Liver (tissue), 10 donors: ENCODE measurements at places on chromosomes 2 and 18.

DNA sequence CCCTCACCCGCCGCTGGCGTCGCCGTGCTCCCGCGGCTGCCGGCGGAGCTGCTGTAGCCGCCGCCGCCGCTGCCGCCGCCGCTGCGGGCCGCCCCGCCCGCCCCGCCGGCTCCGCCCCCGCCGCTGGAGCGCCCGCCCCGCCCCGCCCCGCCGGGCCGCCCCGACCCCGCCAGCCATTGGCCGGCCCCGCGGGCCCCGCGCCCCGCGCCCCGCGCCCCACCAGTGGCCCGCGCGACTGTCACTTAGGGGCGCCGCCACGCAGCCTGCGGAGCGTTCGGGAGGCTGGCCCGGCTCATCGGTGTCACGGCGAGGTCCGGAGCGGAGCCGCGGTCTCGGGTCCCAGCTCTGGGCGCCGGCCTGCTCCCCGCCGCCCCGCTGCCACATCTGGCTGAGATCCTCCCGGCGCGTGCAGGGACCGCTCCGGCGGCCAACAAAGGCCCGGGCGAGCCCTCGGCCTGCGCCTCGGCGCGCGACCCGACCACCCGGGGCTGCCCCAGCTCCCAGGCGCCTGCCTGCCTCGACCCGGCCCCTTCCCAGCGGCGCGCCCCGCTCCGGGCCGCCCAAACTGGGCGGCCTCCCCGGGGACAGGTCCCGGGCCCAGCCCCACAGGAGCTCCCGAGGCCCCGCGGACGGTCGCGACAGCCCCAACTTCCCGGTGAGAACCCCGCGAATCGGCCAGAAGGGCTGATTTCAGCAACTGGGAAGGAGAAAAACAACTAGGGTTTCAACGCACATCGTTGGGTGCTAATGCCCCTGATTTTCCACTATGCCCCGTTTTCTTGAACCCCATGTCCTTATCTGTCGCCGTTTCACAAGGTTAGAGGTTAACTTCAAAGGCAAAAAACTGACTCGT is at the start of gene MGAT4A:
Gene MGAT4A (minus strand): TSS at position 92 of the 853 bp plus-strand sequence. CDS start 4,800 bp downstream, outside the sequence.
- peak; percentile 78 for DNase-seq

DNA sequence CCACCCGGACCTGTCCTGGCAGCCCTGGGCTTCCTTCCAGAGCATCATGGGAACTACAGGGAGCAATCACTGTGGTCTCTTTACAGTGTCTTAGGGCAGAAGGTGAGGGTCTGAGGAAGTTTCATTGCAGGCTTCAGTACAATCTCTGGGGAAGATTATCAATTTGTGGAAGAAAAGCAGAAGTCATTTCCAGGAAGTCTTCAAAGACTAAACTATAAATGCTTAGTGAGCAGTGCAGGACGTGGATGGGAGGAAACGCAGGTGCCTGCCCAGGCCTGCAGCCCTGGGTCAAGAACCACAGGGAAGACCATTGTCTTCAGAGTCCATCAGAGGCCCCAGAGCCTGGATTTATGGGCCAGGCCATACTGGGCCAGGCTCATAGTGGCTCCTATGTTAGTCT is 54.3 kb downstream of the INO80C start:
- DNase-seq = no peak

DNA sequence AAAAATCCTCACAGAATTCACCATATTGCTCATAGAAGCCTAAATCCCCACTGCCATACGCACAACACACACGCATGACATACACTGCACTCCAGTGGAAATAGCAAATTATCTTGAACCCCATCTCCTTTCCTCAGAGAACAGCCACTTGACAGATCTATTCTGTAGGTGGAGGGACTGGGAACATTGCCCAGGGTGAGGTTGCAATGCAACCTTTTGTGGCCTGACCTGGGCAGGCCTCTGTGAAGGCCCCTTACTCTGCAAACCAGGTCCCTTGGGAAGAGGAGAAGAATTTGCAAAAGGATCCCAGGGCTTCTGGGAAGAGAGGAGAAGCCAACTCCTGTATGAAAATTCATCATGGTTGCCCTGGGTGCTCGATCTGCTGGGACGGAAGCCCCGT is 51.9 kb downstream of the SDC1 start:
- DNase-seq = no peak

GRCh38 chr2:36854241-36854640 is 112.1 kb downstream of the STRN start:
- no peak for DNase-seq

- DNase-seq = no peak
Measured at GRCh38 chr2:218485986-218486667, 67.2 kb downstream of the VIL1 start.

DNA sequence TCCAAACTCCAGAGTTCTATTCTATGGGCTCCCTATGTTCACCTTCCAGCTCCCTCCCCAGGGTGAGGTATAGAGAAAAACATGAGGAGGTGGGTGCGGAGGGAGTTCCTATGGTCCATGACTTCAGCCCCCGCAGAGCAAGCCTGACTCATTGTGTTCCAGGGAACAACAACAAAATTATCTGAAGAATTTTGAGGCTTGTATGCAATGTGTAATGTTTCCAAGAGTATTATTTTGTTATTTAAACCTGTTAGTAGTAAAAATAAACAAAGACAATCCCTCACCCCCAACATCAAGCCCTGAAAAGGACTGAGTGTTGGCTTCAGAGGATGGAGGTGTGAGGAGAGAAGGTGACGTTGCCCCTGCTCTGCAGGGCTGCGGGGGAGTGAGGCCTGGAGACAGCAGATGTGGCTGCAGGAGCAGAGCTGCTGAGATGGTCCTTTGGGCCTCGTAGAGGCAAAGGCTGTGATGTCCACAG is 29.0 kb downstream of the LAMA3 start:
- no peak for DNase-seq

DNA sequence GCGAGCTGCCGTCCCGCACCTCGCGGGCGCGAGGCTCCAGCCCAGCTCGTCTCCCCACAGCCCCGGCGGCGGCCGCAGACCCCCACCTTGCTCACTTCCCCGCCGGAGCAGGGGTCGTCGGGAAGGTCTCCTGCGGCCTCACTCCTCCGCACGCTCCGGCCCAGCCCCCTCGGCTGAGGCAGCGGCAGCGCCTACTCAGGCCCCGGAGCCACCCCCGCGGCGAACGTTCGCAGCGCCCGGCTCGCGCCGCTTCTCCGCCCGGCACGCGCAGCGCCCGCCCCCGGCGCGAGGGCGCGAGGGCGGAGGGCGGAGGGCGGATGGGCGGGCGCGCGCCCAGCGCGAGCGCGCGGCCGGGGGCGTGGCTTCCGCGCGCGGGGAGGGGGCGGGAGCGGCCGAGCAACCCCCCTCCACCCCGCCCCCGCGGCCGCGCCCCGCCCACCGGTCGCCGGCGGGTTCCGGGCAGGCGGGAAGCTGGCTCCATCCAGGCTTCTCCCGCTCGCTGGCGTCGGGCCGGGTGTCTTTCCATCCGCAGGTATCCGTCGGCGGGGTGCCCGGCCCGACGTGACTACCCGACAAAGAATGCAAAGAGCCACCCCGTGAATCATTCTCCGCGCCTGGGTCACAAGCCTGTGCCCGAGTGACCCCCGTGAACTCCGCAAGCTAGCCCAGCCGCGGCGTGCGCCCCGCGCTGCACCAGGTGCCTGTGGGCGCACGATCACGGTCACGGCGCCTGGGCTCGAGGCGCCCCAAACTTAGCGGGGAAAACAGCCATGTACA is at the start of gene DTNB:
Gene DTNB (minus strand): TSS at position 278 of the 777 bp plus-strand sequence. CDS start 20,917 bp downstream, outside the sequence.
- peak; percentile 80 for DNase-seq

DNA sequence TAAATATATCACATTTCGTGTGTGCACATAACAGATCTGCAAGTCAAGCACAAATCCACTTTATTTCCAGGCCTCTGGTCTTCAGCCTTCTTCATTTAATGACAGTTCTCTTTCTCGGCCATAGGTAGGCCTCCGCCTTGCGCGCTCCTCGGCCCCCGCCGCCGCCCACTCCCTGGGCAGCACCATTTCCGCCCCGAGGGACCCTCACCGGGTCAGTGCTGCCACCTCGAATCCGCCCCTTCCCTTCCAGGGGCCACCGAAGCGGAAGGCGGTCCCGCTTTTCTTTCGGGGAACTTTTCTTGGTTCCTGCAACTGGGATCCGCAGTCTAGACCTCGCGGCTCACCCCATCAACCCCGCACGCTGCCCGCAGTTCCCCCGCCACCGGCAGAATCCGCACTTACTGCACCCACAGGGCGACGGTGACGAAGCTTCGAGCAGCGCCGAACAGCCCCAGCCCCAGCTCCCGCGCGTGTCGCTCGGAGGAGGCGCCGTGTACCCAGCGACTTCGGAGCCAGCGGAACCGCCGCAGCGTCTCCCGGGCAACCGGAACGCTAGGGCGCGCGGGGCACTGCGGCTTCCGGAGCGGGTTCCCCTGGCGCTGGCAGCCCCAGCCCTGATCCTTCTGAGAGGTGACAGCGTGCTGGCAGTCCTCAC is at the start of gene CDKL4:
Gene CDKL4 (minus strand): TSS at position 502 of the 655 bp plus-strand sequence.
- DNase-seq = no peak

DNA sequence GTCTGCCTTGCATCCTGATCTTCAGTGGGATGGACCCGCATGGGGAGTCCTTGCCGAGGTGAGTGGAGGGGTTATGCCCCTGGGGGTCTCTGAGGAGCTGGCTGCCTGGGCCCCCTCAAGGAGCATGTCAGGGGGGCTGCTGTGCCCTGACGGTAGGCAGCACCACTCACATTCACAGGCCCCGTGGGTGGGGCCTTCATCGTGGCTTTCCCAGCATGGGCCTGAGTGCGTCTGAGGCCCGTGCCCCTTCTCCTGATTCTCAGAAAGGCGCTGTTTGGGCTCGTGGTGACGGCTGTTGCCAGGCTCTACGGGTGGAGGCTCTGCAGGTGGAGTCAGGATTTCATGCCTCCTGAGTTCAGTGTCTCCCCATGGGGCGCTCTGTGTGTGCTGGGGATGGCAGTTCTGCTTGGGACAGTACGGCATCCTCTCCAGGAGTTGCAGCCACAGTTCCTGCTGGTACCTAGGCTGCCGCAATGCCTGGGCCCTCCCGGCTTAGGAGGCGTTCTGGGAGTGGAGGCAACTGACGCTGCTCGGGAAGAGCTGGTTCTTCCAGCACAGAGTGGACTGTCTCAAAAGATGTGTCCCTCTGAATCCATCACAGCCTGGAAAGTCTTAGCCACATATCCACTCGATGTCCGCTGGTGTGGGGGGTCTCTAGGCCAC is 57.3 kb downstream of the NTSR2 start:
- DNase-seq = no peak

DNA sequence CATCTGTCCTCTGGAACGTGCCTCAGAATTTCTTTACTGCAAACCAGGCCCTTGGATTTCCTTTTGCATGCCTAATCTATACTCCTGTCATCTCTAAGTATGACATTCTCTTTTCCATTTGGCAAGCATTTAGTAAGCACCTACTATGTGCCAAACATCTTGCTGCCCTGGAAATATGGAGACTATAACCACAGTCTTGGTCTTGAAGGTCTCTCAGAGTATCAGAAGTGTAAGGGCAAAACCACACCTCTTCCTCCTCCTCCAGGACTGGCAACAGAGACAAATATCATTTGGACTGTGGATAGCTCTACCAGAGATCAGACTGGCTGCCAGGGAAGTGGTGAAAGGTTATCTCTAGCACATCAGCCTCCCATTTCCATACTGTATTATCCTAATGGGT is 11.4 kb downstream of the DOCK10 start:
- DNase-seq = no peak

DNA sequence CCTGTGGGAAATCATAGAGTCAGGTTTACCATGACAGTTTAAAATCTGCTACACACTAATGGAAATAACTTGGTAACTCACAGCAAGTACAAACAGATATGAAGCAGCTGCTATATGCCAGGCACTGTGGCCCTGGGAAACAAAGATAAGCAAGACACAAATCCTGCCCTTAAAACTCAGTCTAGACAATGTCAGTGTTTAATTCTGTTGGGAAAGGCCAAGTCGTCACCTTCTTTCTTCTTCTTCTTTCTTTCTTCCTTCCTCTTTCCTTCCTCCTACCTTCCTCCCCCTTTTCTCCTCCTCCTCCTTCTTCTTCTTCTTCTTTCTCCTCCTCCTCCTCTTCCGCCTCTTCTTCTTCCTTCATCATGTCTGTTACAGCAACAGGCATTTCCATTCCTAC is 26.8 kb downstream of the PLEK start:
- DNase-seq = no peak

DNA sequence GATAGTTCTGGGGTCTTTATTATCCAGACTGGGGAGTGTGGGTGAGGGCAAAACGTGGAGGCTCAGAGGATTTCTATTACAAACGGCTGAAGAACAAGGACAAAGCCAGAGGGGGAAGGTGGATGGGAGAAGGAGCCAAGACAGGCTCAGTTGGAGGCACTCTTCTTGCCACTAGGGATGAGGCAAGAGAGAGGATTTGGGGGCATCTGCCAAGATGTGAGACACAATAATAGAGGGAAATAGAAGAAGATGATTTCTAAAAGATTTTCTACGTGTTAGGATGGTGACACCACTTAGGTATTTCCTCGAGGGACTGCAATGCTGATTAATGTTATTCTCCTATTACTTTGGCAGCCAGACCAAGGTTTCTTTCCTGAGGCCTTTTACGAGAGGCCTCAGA is 71.8 kb downstream of the APOB start:
- no peak for DNase-seq

GRCh38 chr18:9865764-9866490 is 19.8 kb upstream of the TXNDC2 start:
- DNase-seq = no peak

- no peak for DNase-seq
Measured at GRCh38 chr18:55249550-55249949, 290.3 kb upstream of the CCDC68 start.

GRCh38 chr2:135227386-135227785 is 175.3 kb downstream of the RAB3GAP1 start:
- DNase-seq = no peak

DNA sequence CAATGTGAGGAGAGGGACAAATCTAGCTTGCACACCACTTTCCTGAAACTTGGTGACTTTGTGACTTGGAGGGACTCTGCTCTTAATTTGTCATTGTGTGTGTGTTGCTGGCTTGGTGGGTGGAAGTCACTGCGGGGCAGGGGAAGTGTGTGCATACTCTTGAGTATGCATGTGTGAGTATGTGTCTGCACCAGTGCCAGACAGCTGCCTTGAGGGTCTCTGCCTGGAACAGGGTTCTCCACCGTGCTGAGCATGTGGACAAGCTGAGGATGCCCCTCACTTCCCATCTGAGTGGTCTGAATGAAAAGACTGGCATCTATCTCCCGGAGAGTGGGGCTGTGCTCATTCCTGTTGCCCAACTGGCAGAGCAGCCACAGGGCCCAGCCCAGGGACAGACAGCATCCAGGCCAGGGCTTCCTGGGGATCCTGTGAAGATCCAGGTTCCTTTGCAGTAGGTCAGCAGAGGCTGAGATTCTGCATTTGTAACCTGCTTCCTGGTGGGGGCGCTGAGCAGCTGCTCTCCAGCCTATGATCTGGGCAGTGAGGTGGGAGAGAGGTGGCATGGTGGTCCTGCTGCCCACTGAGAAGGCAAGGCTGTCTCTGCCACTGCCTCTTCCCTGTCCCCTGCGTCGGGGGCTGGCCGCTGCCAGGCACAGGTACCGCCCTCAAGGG is 138.9 kb upstream of the HAAO start:
- DNase-seq = no peak

DNA sequence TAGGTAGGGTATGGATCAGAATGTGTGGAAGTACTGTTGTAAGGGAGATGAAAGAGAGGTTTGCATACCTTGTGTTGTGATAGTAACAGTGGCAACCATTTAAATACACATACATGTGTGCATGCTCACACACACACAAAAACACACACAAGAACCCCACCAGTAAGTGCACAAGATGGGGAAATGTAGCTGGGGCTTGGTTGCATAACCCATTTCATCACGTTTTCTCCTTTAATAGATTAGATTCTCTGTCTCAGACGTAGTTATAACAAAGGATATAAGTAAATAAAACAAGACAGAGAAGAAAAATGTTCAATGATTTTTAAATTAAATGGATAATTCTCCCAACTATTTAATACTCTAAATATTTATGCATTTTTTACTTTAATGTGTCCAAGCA is 13.4 kb downstream of the ARHGAP15 start:
- DNase-seq = no peak

- no peak for DNase-seq
Measured at GRCh38 chr2:178388287-178388686, 62.7 kb downstream of the PRKRA start.
